ENCODE measurements at places on chromosomes 11 and 22. TPM values are rescaled to one million over a fixed set of nuclear protein-coding genes. Genes with fewer than 3 reads are reported as not detected.

The NRXN2 gene
- polyA plus RNA-seq, result 0.15 TPM

The MRGPRE gene
- polyA plus RNA-seq, result not detected

The B4GAT1 gene
- 26.4 TPM for polyA plus RNA-seq

The MOV10L1 gene
- 3.0 TPM for polyA plus RNA-seq

The RCOR2 gene
- 1.4 TPM for polyA plus RNA-seq

The OR52K2 gene
- not detected for polyA plus RNA-seq

The MAML2 gene
- polyA plus RNA-seq, result 20.1 TPM

The MS4A6A gene
- not detected for polyA plus RNA-seq

The PRR14L gene
- 5.9 TPM for polyA plus RNA-seq

The SEC14L3 gene
- not detected for polyA plus RNA-seq

The ZNF74 gene
- 9.9 TPM for polyA plus RNA-seq

The CENATAC gene
- 19.8 TPM for polyA plus RNA-seq

The TSSK2 gene
- not detected for polyA plus RNA-seq

The ADM2 gene
- 0.49 TPM for polyA plus RNA-seq

The VWCE gene
- 3.4 TPM for polyA plus RNA-seq

The OR2D2 gene
- polyA plus RNA-seq, result not detected

The CSF2RB gene
- not detected for polyA plus RNA-seq

The DEPDC7 gene
- 14.2 TPM for polyA plus RNA-seq

The TRIM48 gene
- not detected for polyA plus RNA-seq

The OR52N1 gene
- polyA plus RNA-seq, result not detected

The ALX4 gene
- under 0.01 TPM for polyA plus RNA-seq

The IL17REL gene
- polyA plus RNA-seq, result not detected

The TREH gene
- not detected for polyA plus RNA-seq
